CMK (cell line): ENCODE measurements at places on chromosomes 5 and 9.

DNA sequence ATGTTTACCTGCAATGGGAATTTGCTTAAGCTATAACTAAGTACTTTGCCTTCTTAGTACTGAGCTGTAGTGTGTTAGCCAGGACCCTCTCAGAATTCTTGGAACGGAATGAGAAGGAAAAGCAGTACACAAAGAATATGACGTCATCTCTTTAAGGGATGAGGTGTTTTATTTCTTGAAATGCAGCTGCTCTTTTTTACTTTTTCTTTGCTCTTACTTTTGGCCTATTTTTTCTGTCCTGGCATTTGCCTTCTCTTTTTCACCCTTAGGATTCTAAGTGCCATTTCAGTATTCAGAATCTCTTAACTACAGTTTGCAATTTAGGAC, 10.1 kb downstream of the KIF2A start:
- no peak for DNase-seq

- no peak for DNase-seq
Observed at GRCh38 chr9:115116421-115117284, 1.3 kb downstream of the TNC start.

GRCh38 chr9:136244122-136244968, 1.3 kb downstream of the QSOX2 start:
- no peak for DNase-seq

- DNase-seq, result no peak
Observed at GRCh38 chr9:129646252-129646651, 4.3 kb upstream of the ASB6 start.

DNA sequence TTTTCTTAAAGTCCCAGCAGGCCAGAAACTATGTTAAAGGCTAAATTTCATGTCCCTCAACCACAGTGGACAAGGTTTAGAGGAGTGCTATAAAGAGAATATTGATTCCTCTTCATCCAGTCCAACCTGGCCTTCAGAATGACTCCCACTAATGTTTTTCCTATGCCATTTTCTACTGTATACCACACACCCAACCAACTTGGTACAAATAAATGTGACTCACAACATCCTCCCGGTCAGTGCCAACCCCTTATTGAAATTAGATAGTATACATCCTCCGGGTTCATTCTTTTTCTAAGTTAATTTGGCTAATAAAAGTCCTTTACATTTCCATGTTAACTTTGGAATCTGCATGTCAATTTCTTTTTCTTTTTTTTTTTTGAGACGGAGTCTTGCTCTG, 215.1 kb downstream of the TSSK1B start:
- DNase-seq, result no peak

DNA sequence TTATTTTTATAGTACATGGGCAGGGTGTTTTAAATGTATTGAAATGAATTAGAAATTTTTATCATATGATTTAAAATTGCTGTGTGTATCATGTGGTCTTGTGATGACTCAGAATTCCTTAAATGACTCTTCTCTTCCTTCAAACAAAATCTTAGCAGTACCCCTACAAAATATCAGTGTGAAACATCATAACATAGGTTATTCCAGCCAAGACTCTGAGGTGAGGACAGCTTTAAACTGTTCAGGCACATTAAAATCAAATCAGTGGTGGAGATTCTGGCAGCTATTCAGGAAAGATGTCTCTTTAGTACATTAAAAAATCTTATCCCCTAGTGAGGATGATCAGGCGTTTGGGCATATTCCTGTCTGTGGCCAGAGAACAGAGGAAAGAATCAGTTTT, 174.0 kb downstream of the MAN2A1 start:
- no peak for DNase-seq

GRCh38 chr9:33781736-33782135, 13.6 kb upstream of the PRSS3 start:
- no peak for DNase-seq

- DNase-seq, result no peak
Observed at GRCh38 chr9:32742296-32742695, 41.0 kb upstream of the TMEM215 start.

DNA sequence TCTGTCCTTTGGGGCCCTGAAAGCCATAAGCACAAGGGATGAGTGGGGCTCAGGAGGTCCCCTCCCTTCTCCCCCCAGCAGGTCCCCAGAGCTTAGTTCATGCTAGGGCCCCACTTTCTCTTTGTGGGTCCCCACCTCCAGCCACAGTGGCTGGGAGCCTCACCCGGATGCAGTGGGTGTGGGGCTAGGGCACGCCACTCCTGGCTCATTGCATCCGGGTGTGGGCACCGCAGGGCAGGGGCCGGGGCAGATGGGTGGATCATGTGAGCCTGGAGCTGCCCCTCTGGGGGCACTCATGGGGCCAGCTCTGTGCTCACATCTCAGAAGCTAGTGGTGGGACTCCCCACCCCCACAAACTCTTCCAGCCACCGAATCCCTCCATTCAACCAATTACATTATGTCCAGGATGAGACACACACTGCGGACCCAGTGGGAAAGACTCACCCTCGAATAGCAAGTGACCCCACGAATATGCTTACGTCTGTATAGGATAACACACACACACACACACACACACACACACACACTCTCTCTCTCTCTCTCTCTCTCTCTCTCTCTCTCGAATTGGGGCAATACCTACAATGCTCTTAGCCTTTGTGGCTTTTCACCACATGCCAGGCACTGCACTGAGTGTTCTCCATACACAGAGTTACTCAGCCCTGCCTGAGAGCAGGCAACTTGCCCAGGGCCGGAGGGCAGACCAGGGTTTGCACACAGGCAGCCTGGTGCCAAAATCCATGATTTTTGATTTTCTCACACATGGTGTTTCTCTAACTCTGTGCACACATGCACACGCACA, 16.8 kb upstream of the PHYKPL start:
- no peak for DNase-seq

DNA sequence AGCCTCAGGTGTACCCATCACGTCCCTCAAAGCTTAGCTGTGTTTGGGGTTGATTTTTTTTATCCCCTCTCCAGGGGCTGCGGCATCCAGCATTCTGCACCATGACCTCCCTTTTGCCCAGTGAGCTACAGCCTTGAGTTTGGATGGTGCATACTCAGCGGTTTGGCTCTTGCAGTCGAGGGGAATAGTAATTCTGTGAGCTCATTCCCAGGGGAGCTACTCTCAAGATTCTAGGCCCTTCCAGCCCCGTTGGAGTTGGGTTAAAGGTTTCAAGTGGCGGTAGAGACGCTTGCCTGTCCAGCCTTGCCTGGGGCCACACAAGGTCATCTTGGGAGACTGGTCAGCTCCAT, 102.2 kb upstream of the SPRY4 start:
- no peak for DNase-seq

DNA sequence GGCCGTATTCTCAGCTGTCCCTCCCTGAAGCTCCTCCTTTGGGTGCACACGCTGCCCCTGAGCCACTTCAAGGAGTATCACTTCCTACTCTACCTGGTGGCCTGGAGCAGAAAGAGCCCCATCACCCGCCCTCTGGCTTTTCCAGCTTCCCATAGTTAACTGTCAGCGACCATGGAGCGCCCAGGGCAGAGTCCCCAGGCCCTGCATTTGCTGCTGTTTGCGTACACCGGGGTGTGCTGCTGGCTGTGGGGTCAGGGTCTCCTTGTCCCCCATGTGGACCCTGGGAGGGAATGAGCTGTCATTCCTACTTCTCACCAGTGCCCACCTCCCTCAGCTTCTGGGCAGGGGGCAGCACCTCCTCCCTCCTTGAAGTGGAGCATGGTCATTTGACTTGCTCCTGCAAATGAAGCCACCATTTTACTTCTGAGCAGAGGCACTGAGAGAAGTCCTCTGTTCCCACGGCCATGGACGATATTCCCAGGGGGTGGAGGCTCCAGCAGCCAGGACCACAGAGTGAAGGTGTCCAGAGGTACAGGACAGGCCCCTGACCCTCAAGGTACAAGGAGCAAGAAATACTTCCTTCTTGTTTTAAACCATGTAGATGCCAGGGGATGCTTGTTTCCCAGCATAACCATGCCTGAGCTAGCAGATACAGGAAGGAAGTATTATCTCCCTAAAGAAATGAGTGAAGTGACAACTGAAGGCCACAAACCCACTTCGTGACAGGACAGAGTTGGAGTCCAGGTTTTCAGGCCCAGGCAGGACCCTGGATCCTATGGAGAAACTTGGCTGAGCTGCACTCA, 40.6 kb upstream of the COL5A1 start:
- no peak for DNase-seq

GRCh38 chr9:132575005-132575609, 7.3 kb upstream of the BARHL1 start:
- DNase-seq, result peak; percentile 20

DNA sequence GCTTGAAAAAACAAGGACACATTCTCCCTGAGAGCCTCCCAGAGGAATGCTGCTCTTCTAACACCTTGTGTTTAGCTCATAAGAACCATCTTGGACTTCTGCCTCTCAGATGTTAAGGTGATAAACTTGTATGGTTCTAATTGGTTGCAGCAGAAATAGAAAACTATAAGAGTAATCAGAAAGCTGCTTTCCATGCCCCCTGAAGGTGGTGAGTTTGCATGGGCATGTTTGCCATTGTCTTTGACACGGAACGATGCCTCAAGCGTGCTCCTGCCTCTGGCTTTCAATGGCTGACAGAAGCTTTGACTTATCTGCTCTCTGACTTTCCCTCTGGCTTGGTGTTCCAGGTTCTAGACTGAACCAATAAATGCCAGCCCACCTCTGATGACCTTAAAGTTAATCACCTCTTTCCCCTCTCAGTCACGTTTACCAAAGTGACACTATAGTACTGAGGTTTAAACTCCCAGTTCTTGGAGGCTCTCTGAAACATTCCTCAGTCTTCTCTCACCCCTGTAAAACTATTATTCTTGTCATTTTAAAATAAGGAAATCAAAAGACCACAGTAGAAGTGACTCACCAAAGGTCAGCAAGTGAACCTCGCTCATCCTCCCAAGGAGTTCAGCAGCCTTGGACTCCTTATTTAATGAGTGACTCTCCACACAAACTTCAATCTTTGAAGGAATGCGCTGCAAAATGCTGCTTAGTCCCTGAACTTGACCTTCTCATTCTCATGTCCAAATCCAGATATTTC, 103.6 kb downstream of the PIK3R1 start:
- no peak for DNase-seq

GRCh38 chr9:92770360-92770995, 5.8 kb upstream of the BICD2 start:
- DNase-seq, result peak; percentile 88

DNA sequence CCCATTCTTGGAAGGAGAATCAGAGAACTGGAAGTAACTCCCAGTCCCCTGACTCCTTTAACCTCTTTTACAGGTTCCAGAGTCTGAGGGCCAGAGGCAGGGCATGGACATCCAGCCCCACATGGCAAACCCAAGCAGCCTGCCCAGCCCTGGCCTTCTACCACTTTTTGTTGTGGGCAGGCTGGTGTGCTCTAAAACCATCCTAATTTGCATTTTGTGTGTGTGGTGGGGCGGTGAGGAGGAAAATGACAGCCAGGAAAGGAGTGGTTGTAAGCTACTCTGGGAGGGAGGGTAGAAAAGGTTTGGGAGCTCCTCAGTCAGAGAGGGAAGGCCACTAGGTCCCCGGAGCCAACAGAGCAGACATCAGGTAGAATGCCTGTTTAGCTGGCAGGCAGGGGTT, 90.6 kb downstream of the PSD2 start:
- no peak for DNase-seq

- no peak for DNase-seq
Observed at GRCh38 chr9:5336688-5337087, 3.0 kb downstream of the RLN1 start.

DNA sequence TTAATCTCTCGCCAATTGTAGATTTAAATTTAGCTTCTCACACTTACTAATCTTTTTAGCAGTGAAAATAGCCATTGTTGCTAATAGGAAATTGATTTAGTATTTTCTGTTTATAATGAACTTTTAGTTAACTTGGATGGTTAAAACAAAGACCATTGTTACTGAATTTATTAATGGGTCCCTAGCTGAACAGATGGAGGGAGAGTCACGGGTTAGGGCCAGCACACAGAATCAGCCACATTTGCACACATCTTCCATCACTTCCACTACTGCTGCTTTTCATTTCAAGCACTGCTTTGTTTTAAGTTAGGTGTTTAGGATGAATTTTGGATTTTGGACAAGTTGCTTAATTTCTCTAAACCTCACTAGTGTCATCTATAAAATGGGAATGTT, 125.9 kb upstream of the ADAMTSL1 start:
- DNase-seq, result no peak

GRCh38 chr9:37916471-37917312, 12.8 kb upstream of the SLC25A51 start:
- no peak for DNase-seq

- no peak for DNase-seq
Observed at GRCh38 chr5:132459983-132460838, 30.4 kb downstream of the IRF1 start.

GRCh38 chr5:65512170-65512937, 30.6 kb upstream of the ADAMTS6 start:
- no peak for DNase-seq

- no peak for DNase-seq
Observed at GRCh38 chr9:108620767-108621166, 235.0 kb downstream of the ACTL7B start.

- peak; percentile 93 for DNase-seq
Observed at GRCh38 chr5:157328277-157328912, 62.5 kb downstream of the CYFIP2 start.

GRCh38 chr5:104942735-104943134, 1380.1 kb upstream of the NUDT12 start:
- DNase-seq, result no peak

DNA sequence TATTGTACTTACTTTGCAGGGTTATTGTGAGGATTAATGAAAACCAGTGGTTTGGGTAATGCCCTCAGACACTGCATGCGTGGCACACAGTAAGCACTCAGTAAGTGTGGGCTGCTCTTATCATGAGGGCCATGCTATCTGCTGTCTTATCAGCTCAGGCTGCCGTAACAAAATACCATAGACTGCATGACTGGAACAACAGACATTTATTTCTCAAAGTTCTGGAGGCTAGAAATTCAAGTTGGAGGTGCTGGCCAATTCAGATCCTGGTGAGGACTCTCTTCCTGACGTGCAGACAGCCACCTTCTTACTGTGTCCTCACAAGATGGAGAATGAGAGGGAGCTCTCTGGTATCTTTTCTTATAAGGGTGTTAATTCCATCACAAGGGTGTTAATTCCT, 23.9 kb upstream of the SH3PXD2B start:
- DNase-seq, result no peak

GRCh38 chr5:124315741-124316415, 430.6 kb downstream of the ZNF608 start:
- DNase-seq, result no peak

DNA sequence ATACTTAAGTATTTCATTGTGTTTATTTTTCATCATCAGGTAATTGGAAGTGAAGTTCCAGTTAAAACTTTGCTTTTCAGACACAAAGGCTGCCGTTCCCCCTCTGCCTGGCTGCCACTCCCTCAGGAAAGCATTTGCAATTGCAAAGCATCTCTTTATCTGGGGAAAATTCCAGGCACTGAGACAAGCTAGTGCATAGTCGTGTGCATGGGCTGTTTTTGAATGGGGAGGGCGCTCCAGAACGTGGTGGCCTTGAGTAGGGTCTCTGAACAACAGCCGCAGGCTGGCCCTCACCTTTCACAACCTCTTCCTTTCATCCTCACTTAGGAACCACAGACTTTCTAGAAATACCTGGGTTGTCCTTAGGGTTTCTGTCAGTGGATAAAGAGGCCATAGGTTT, 285.1 kb upstream of the ADAMTS16 start:
- no peak for DNase-seq

- DNase-seq, result no peak
Observed at GRCh38 chr9:121593066-121593465, 58.4 kb upstream of the DAB2IP start.

- DNase-seq, result no peak
Observed at GRCh38 chr5:135262364-135262763, 136.7 kb downstream of the MACROH2A1 start.
